Skin of body (tissue), 3 donors: ENCODE measurements at places on chromosomes 3 and 15. TPM values are rescaled to one million over a fixed set of nuclear protein-coding genes. Genes with fewer than 3 reads are reported as not detected.

The GOLGA8N gene
- 14.3 TPM for total RNA-seq

DNA sequence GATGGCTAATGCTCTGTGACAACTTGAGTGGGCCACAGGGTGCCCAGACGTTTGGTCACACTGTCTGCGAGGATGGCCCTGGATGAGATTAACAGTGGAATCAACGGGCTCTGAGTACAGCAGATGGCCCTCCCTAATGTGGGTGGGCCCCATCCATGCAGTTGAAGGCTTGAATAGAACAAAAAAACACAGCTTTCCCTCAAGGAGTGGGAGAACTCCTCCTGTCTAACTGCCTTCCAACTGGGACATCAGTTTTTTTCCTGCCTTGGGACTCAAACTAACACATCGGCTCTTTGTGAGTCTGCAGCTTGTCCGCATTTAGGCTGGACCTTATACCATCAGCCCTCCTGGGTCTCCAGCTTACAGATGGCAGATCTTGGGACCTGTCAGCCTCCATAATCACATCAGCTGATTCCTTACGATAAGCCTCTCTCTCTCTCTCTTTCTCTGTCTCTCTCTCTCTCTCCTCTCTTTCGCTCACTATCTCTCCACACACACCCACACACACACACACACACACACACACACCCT is 20.8 kb downstream of the FAM174B start:
- DNase-seq, result no peak

DNA sequence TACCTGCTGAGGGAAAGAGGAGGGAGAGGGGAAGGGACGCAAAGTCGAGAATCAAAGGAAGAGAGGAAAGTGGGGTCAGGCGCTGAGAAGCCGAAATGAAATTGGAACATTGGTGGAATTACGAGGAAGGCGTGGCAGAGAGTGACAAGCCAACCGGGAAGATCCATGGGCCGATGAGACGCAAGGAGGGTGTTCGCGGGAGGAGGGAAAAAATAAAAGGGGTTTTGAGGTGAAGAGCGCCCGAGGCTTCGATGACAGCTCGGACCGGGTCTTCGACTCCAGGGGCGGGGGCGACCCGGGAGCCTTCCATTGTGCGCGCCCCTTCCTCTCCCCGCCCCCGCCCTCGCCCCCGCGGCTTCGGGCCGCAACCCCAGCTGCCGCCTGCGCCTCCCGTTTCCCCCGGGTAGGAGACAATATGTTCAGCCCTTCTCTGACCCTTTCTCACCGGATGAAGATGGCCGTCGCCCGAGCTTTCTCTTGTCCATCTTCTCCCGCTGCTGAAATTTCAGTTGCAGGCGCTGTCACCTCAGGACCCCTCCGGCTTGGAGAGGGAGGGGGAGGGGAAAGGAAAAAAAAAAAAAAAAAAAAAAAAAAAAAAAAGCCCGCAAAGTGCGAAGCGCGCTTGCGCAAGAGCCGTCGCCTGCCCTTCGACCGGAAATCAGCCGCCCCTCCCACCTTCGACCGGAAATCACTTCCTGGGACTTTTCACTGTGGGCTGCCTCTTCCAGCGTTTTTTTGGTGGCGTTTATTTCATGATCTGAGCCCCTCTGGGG is at the start of gene SENP7:
TSS of gene SENP7 (minus strand) at position 567 of the 773 bp plus-strand sequence. CDS start at position 485, 82 bp downstream.
- DNase-seq, result peak; percentile 84

GRCh38 chr3:24101676-24102168 is 156.6 kb downstream of the NR1D2 start:
- peak; percentile 68 for DNase-seq
